Hepatocyte (in vitro differentiated cells): ENCODE measurements at places on chromosomes 6 and 20. TPM values are rescaled to one million over a fixed set of nuclear protein-coding genes. Genes with fewer than 3 reads are reported as not detected.

GRCh38 chr20:35048739-35049138, 43.9 kb downstream of the TRPC4AP start:
- H3K4me1 ChIP-seq = no peaks in the 10 kb centered on the region
- H3K27ac ChIP-seq = no peak overlapping the region
- no peak for DNase-seq
- no peaks in the 10 kb centered on the region for H3K27me3 ChIP-seq
- H3K36me3 ChIP-seq = peaks cover 7% of the 10 kb centered on the region

- H3K4me3 ChIP-seq = no peak overlapping the region
- H3K27ac ChIP-seq = no peak overlapping the region
- no peaks in the 10 kb centered on the region for H3K27me3 ChIP-seq
- H3K4me1 ChIP-seq = peaks cover 4% of the 10 kb centered on the region
- H3K36me3 ChIP-seq = no peaks in the 10 kb centered on the region
Measured at GRCh38 chr20:4684837-4685413, 36.8 kb upstream of the PRND start.

- H3K4me3 ChIP-seq = no peak overlapping the region
- H3K4me1 ChIP-seq = peaks cover 3% of the 10 kb centered on the region
- no peaks in the 10 kb centered on the region for H3K36me3 ChIP-seq
Measured at GRCh38 chr6:27863962-27864905, 48.0 kb downstream of the OR2B2 start.

DNA sequence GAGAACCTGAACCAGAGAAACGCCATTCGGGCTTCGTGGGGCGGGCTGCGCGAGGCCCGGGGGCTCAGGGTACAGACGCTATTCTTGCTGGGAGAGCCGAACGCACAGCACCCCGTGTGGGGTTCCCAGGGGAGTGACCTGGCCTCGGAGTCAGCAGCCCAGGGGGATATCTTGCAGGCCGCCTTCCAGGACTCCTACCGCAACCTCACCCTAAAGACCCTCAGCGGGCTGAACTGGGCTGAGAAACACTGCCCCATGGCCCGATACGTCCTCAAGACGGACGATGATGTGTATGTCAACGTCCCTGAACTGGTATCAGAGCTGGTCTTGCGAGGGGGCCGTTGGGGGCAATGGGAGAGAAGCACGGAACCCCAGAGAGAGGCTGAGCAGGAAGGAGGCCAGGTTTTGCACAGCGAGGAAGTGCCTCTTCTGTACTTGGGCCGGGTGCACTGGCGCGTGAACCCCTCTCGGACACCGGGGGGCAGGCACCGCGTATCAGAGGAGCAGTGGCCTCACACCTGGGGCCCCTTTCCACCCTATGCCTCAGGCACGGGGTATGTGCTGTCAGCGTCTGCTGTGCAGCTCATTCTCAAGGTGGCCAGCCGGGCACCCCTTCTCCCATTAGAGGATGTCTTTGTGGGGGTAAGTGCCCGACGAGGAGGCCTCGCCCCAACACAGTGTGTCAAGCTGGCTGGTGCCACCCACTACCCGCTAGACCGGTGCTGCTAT, 904 bp downstream of the B3GALT4 start:
- peak overlapping the region; percentile 97 for H3K27ac ChIP-seq
- no peaks in the 10 kb centered on the region for H3K36me3 ChIP-seq
- H3K27me3 ChIP-seq = no peaks in the 10 kb centered on the region
- H3K4me3 ChIP-seq = peak overlapping the region; percentile 74
- peak; percentile 32 for DNase-seq
- peaks cover 49% of the 10 kb centered on the region for H3K4me1 ChIP-seq

GRCh38 chr20:4369798-4370124, 351.9 kb upstream of the PRND start:
- H3K27me3 ChIP-seq = no peaks in the 10 kb centered on the region
- no peaks in the 10 kb centered on the region for H3K36me3 ChIP-seq
- no peak overlapping the region for H3K27ac ChIP-seq
- no peak overlapping the region for H3K4me3 ChIP-seq
- DNase-seq = no peak
- H3K4me1 ChIP-seq = no peaks in the 10 kb centered on the region

DNA sequence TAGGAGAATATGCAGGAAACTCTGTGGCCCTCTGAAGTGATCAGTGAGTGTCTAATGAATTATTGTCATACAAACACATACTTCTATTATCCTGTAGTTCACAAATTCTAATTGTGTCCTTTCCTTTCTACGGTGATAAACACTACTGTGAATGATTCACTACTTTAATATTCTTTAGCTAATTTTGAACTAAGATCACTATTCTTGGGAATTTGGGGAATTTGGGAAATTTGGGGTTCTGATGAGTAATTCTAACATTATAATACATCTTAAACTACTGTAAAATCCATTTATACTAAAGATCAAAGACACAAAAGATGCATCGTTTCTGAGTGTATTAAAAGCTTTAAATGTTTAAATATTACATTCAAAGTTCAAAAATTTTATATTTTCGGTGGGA, 1287.2 kb upstream of the CITED2 start:
- H3K36me3 ChIP-seq = no peaks in the 10 kb centered on the region
- no peak for DNase-seq
- H3K4me1 ChIP-seq = no peaks in the 10 kb centered on the region
- no peak overlapping the region for H3K4me3 ChIP-seq
- no peaks in the 10 kb centered on the region for H3K27me3 ChIP-seq

DNA sequence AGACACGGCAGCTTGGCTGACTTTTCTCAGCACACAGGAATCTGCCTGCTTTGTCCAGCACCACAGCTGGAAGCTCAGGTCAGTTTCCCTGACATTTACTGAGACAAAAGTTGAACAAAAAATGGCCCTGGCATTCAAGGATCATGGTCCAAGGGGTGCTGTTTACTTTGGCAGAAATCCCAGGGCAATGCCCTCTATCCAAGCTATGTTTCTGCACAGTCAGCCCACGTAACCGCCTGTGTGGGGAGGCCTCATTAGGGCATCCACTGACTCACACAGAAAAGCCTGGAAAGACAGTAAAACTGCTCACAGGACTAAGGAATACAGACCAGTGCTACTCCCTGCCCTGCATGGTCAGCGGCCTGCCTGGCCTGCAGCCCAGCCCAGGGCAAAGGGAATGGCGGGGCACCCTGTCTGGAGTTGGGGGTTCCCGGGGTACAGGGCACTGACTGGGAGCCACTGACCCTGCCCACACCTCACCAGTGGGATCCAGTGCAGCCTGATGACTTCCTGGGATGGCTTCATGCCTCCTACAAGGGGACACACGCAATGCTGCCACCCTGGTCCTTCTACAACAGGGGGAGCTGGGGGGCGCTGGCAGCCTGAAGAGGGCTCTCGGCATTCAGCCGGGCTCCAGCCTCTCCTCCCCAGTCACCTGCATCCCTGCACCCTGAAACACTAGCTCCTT, 77.1 kb downstream of the NINL start:
- peak overlapping the region; percentile 86 for H3K27ac ChIP-seq
- DNase-seq = peak; percentile 76
- no peak overlapping the region for H3K4me3 ChIP-seq
- H3K36me3 ChIP-seq = no peaks in the 10 kb centered on the region

DNA sequence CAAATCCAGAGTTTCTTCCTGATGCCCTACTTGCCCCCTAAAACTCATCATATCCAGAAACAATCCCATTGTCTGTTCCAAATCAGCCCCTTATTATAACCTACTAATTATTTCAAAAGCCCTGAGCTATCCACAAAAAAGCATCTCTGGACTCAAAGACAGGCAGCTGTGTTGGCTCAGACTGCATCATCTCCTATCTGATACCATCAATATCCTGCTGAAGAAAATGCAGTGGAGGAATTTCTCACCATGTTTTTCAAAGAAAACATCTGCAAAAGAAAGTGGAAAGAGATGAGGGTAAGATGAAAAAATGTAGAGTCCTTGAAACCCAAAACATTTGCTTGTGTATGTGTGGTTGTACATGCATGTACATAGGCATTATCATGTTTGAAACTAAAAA, 153.0 kb upstream of the DEFB112 start:
- no peaks in the 10 kb centered on the region for H3K4me1 ChIP-seq
- no peak overlapping the region for H3K27ac ChIP-seq

DNA sequence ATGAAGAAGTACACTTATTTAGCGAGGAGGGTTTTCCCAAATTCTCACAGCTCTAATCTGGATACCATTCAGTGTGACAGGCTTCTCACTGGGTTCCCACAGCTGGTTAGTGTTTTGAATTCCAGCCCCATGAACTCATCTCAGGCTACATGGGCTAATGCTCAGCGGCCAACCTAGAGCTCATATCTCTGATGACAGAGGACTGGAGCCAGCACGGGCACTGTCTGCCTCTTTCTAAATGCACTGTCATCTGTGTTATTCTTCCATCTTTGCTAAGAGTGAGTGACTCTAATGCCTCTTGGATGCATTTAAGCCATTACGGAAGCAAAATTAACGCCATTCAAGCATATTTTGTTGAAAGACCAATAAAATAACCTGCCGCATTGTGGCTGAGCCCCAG, 308.9 kb upstream of the JAG1 start:
- no peaks in the 10 kb centered on the region for H3K4me1 ChIP-seq
- no peaks in the 10 kb centered on the region for H3K36me3 ChIP-seq
- H3K4me3 ChIP-seq = no peak overlapping the region
- no peak overlapping the region for H3K27ac ChIP-seq
- H3K27me3 ChIP-seq = no peaks in the 10 kb centered on the region
- peak; percentile 40 for DNase-seq

- no peak overlapping the region for H3K27ac ChIP-seq
- no peaks in the 10 kb centered on the region for H3K36me3 ChIP-seq
- no peaks in the 10 kb centered on the region for H3K4me1 ChIP-seq
- DNase-seq = no peak
- H3K4me3 ChIP-seq = no peak overlapping the region
Measured at GRCh38 chr6:22455378-22455777, 114.0 kb upstream of the HDGFL1 start.

GRCh38 chr6:109291902-109292301, 90.4 kb downstream of the CD164 start:
- H3K4me3 ChIP-seq = no peak overlapping the region
- H3K27ac ChIP-seq = no peak overlapping the region
- no peaks in the 10 kb centered on the region for H3K27me3 ChIP-seq

- peaks cover 15% of the 10 kb centered on the region for H3K4me1 ChIP-seq
- no peak for DNase-seq
- H3K27me3 ChIP-seq = no peaks in the 10 kb centered on the region
Measured at GRCh38 chr6:138593909-138594757, 94.8 kb upstream of the NHSL1 start.

GRCh38 chr6:167056370-167056769, 57.2 kb downstream of the CEP43 start:
- no peak overlapping the region for H3K27ac ChIP-seq
- DNase-seq = no peak
- no peaks in the 10 kb centered on the region for H3K4me1 ChIP-seq
- H3K27me3 ChIP-seq = no peaks in the 10 kb centered on the region
- no peak overlapping the region for H3K4me3 ChIP-seq
- no peaks in the 10 kb centered on the region for H3K36me3 ChIP-seq

DNA sequence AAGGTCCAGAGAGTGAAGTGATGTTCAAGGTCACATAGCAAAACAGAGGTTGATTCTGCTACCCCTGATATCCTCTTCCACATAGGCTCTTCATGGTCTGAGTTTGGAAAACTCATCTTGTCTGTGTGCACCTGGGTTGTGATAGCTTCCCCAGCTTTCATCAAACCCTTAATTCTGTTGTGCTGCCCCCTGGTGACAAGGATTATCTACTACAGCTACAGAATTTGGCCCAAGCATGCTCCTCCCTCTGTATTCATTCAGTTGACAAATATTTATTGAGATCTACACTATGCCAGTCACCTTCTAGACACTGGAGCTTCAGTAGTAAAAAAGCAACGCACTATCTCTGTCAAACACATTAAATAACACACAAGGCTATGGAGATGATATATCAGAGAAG, 50.4 kb downstream of the SMPDL3A start:
- no peaks in the 10 kb centered on the region for H3K36me3 ChIP-seq
- H3K27me3 ChIP-seq = no peaks in the 10 kb centered on the region
- H3K4me1 ChIP-seq = no peaks in the 10 kb centered on the region
- H3K4me3 ChIP-seq = no peak overlapping the region

GRCh38 chr6:77445214-77445613, 18.1 kb downstream of the HTR1B start:
- no peaks in the 10 kb centered on the region for H3K36me3 ChIP-seq
- no peaks in the 10 kb centered on the region for H3K4me1 ChIP-seq
- no peak for DNase-seq
- no peak overlapping the region for H3K4me3 ChIP-seq
- no peaks in the 10 kb centered on the region for H3K27me3 ChIP-seq
- H3K27ac ChIP-seq = no peak overlapping the region

DNA sequence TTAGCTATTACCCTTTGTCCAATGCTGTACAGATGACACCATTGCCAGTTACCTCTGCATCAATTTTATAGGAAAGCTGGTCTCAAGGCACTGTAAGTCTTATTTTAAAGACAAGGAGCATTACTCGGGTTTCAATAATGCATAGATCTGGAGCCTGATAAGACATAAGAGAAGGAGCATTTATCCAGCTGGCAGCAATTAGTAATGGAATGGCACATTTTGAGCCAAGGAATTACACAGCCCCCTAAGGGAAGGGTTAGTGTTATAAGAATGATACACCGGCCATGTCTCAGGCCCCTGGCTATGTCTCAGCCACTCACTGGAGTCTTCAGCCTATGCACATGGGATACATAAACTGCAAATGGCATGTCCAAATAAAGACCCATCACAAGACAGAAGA, 23.1 kb upstream of the TMEM242 start:
- DNase-seq = no peak
- H3K27ac ChIP-seq = no peak overlapping the region
- no peak overlapping the region for H3K4me3 ChIP-seq
- H3K27me3 ChIP-seq = no peaks in the 10 kb centered on the region
- no peaks in the 10 kb centered on the region for H3K4me1 ChIP-seq

- DNase-seq = peak; percentile 8
- H3K27me3 ChIP-seq = no peaks in the 10 kb centered on the region
- H3K4me3 ChIP-seq = no peak overlapping the region
- H3K36me3 ChIP-seq = no peaks in the 10 kb centered on the region
- no peak overlapping the region for H3K27ac ChIP-seq
Measured at GRCh38 chr6:128327890-128328289, 192.5 kb downstream of the PTPRK start.

GRCh38 chr20:60332523-60332922, 374.3 kb downstream of the CDH26 start:
- H3K27me3 ChIP-seq = peaks cover 3% of the 10 kb centered on the region
- no peak overlapping the region for H3K27ac ChIP-seq
- no peaks in the 10 kb centered on the region for H3K4me1 ChIP-seq
- H3K4me3 ChIP-seq = no peak overlapping the region

DNA sequence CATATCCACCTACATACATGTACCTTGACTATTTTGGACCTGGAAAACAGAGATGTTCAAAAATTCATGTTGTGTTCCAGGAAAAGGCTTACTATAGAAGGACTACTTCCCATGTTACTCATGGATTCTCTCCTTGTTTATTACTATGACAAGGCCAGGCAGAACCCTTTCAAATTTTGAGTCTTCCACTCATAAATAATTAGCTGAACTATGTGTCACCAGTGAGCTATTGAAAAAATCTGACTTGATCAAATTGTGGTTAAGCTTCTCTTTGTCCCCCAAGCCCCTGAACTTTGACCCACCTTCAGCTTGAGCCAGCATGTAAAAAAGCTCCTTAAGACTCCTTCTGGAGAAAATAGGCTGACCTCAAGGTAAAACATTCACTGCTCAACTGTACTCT, 1142.8 kb upstream of the EYS start:
- H3K36me3 ChIP-seq = no peaks in the 10 kb centered on the region
- H3K27ac ChIP-seq = no peak overlapping the region
- no peaks in the 10 kb centered on the region for H3K27me3 ChIP-seq
- H3K4me1 ChIP-seq = no peaks in the 10 kb centered on the region

RIPOR2 gene
- 17.3 and 17.6 TPM in 2 replicates for total RNA-seq

ARMH2 gene
- not detected in 2 replicates for total RNA-seq

SLC17A9 gene
- total RNA-seq = 17.3 and 26.9 TPM in 2 replicates

SEMG1 gene
- total RNA-seq = not detected in 2 replicates

APCDD1L gene
- 0.23 TPM in 1 of 2 replicates, not detected in the other for total RNA-seq

CDK5RAP1 gene
- total RNA-seq = 22.4 and 35.6 TPM in 2 replicates

TENT5A gene
- 87.4 and 101 TPM in 2 replicates for total RNA-seq

CCM2L gene
- total RNA-seq = 0.77 and 0.80 TPM in 2 replicates

SIRPA gene
- 14.0 and 16.0 TPM in 2 replicates for total RNA-seq

KIF6 gene
- 0.28 and 0.87 TPM in 2 replicates for total RNA-seq
